ENCODE measurements at places on chromosomes 16 and 17.

DNA sequence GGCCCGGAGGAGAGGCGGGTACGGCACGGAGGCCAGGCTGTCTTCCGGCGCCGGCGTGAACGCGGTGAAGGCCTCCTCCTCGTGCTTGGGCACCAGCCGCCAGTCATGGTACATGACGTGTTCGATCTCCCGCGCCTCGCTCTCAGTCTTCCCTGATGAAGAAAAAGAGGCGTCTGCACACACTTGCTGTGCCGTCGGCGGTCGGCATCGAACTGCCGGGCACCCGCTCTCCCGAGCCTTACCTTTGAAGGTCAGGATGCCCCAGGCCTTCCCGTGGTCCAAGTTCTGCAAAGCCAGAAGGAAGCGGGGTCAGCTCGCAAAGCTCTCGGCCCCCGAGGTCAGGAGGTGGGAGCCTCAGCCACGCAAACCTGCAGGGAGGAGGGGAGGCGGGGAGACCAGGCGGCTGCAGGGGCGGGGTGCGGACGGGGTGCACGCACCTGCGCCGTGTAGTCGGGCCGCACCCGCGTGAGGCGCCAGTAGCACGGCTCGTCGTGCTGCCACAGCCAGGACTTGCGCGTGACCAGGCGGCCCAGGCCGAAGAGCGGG, at the start of gene EME2:
TSS of gene EME2 (plus strand) at position 449 of the 546 bp plus-strand sequence. CDS start 418 bp downstream, outside the sequence.
- no peak for DNase-seq

GRCh38 chr17:48002266-48002915, 31.5 kb downstream of the CDK5RAP3 start:
- no peak for DNase-seq

DNA sequence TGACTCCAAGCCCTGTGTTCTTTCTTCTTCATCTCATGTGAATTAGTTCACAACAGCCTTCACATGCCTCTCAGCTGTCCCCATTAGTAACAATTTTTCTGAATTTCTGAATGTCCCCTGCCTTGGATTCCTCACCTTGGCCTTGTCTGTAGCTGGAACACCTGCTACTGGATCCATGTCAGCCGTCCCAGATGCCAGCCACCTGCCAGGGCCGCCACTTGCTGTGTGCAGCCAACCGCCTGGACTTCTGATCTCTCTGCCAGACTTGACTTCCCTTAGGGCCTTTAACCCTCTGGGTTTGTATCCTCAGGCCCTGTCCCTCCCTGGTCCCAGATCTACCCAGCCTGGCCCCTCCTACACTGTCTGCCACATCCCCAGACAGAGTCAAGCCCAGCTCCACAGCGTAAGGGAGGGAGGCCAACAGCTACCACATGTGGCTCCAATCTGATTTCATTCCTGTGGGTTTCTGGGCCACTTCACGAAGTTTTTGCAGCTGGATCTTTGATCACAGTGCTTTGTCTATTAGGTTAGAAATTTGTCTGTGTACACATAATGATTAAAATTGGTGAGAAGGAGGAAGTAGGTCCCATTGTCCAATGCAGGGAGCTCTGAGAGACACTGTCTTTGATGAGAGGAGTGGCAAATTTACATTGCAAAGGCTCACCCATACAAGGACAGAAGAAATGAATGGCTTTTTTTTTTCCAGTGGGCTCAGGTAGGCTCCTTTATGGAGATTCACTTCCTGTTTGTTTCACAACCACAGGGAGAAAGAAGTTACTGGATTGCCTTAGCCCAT, 15.3 kb downstream of the MPP2 start:
- no peak for DNase-seq

DNA sequence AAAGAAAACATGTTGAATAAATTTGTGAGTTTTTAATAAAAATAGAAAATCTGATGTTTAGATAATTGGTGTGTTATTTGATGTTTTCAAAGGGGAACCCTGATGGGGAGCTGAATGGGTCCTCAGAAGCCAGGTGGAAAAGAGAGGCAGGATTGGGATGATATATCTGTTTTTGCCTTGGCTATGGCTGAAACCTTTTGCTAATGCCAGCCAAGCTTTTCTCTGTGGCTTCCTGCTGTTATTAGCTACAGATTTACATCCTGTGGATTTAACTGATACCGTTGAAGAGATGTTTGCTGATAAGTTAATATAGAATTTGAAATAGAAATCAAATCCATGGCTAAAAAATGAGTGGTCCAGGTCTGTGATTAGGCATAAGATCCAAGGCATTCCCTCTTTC, 4.2 kb upstream of the AATF start:
- no peak for DNase-seq

DNA sequence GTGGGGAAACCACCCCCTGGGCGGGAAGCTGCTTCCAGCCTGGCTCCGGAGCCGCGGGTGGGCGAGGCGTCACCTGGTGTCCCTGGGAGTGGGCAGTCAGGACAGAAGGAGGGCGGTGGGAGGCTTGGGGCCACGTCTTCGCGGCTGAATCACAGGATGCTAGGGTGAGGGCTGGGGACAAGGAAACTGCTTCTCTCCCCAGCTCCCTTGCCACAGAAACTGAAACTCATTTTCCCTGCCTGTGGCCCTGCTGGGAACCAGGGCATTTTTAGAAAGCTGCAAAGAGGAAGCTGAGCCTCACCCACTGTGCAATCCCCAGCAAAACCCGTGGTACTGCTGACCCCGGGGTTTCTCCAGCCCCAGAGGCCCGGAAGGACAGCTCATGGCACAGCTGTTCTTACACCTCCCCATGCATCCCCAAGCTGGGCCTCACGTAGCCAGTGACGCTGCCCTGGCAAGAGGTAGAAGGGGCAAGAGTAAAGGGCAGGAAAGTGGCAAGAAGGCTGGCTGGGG, 8.2 kb downstream of the RHBDF2 start:
- DNase-seq: no peak

DNA sequence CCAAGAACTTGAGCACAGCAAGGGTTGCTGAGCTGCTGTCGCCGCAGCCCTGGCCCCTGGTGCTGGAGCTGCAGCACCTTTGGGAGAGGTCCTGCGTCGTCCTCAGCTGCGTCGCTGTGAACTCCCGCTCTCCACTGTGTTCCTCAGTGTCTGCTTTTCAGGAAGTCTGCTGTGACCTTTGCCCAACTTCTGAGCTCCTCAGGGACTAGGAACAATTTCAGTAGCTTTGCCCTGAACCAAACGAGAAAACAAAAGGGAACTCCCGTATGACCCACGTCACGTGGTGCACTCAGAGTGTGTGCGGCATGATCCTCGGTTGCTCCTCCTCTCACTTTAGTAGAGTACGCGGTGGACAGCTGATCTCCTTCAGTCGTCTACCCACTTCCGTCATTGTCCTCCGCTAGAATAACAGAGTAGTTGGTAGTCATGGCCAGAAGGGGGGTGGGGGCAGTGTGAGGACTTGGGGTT, 44.2 kb downstream of the WDR45B start:
- DNase-seq: no peak

- DNase-seq: no peak
Observed at GRCh38 chr17:72169823-72170222, 49.0 kb downstream of the SOX9 start.

DNA sequence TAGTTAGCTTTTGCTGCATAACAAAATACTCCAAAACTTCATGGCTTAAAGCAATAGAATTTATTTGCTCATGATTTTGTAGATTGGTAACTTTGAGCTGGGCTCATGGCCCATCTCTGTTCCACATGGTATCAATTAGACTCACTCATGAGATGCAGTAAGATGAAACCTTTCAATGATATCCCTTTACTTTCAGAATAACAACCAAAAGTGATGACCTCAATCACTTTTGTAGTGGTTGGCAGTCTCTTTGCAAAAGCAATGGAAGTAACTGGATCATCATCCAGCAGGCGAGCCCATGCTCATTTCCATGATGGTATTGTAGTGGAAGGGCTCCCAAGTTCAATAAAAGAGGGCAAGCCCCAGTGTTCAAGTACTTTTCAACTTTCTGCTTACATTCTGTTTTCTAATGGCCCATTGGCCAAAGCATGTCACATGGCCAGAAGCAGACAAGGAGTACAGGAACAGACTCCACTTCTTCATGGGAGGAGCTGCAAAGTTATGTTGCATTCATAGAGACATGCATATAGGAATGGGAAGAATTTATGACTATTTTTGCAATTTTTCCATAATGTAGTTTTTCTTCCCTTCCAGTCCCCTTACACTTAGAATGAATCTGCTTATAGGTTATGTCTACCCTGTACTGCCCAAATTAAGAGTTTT, 41.7 kb downstream of the EFCAB5 start:
- DNase-seq: no peak

DNA sequence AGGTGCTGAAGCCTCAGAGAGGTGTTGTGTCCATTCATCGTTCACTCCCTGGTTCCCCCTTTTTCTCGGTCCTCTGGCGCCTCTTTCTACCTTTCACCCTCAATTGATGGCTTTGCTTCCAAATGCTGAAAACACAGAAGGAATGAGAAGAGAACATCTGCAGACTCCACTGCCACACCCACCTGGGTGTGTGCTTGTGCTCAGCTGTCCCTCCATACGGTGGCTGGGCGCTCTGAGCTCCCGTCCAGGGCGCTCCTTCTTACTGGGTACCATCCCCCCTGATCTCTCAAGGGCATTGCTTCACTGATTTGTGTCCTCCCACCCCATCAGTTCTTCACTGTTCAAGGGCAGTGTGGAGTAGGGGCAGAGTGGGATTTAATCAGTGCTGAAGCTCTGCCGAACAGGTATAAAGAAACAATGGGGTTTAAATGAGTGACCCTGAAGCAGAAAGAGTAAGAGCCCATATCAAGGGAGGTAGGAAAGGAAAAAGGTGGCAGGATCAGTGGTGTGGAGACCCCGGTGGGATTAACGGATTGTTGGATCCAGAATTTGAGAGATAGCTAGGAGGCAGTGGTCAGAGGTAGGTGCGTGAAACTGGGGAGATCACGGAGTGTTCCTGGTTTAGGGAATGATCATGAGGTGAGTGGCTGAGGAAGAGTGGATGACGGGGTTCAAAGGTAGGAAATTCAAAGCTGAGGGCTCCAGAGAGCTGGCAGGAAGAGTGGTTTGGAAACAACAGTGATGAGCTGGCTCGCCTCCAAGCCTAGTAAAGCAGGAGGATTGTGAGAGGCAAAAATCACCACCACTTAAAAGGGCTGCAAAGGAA, 40.8 kb downstream of the MRTFB start:
- DNase-seq: peak; percentile 25

DNA sequence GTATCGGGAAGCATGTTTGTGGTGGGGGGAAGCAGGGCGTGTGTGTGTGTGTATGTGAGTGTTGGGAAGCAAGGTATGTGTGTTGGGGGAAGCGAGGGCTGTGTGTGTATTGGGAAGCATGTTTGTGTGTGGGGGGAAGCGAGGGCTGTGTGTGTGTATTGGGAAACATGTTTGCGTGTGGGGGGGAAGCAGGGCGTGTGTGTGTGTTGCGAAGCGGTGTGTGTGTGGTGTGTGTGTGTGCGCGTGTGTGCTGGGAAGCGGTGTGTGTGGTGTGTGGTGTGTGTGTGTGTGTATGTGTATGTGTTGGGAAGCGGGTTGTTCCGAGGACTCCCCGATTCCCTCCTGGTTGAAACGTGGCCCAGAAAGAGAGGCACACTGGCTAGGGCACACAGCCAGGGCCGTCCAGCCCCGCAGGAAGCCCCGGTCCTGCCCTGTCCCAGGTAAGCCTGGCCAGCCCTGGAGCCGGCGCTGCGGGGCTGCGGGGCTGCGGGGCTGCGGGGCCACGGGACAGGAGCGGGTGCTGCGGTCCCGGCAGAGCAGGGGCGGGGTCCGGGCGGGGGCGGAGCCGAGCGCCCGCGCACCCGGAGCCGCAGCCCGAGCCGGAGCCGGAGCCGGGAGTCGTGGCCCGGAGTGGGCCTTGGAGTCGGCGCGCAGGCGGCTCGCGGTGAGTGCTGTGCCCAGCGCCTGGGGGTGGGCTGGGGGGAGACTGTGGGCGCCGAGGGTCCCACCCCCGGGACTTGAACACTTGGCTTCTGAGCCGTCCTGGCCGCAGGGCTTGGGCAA, at the start of gene NOD2:
TSS of gene NOD2 (plus strand) at position 608 of the 783 bp plus-strand sequence. CDS start 5,890 bp downstream, outside the sequence.
- DNase-seq: no peak

DNA sequence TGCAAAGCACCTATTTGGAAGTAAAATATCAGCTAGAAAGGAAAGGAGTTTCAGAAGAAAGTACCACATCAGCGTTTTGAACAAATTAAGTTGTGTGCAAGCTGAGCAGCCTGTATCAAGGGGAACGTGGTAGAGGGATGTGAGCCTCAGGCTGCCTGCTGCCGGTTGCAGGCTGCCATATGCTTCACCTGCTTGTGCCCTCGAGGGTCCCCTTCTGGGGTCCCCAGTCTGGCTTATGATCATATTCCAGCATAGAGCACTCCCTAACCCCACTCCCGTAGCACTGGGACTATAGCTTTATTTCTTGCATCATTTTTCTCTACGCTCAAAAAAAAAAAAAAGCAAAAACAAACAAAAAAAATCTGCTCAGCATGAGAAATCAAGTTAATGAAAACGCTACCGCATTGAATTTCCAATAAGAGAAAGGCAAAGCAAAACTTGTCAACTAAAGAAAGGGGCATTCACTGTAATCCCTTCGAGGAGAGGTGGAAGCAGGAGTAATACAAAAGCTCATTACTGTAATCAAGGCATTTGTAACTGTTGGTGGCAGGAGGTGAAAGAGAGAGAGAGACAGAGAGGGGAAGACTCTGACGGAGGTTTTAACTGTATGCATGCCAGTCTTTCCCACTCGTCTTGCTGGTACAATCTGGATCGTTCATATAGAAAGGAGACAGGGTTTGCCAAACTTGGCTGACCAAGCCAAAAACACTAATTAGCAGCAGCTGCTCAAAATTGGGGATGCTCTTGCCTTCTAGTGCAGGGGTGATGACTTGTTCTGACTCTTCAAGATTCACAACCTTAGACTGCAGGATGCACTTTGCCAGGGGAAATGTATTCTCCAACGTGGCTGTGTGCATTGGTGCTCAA, 258.2 kb upstream of the HSBP1 start:
- no peak for DNase-seq

All from lower leg skin (tissue), 4 donors.